CMK (cell line): ENCODE measurements at places on chromosomes 5 and 9.

GRCh38 chr9:121185774-121186403, 15.8 kb downstream of the RAB14 start:
- no peak for DNase-seq

DNA sequence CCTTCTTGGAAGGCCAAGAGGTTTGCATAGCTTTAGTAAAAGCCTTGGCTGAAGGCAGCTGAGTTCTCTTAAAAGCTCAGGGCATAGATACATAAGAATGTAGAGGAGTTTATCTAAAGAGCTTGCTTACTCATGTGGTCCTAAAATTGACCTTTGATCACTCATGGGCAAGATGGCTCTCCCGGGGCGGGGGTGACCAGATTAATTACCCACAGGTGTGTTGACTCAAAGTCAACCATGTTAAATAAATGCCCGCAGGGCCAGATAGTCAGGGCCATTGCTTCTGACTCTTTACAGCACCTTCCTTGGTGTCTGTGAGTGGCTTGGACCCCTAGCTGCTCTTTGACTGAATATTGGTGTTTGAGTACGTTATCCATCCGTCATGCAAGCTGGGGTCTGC, 33.1 kb upstream of the GHR start:
- DNase-seq, result no peak

DNA sequence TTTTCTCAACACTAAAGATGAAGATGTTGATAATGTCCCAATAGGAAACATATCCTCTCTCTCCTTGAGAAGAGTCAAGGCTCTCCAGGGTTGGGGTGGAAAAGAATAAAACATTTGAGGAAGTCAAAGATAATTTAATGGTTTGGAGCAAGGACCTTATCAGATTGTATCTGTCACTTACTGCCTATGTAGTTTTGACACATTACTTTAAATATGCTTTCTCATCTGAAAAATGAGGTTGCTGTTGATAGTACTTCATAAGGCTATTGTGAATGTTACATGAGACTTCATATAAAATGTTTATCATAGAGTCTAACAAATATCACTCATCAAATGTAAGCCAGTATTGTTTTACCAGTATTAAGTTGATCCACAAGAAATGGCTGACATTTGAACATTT, 48.7 kb downstream of the BAAT start:
- DNase-seq, result no peak

DNA sequence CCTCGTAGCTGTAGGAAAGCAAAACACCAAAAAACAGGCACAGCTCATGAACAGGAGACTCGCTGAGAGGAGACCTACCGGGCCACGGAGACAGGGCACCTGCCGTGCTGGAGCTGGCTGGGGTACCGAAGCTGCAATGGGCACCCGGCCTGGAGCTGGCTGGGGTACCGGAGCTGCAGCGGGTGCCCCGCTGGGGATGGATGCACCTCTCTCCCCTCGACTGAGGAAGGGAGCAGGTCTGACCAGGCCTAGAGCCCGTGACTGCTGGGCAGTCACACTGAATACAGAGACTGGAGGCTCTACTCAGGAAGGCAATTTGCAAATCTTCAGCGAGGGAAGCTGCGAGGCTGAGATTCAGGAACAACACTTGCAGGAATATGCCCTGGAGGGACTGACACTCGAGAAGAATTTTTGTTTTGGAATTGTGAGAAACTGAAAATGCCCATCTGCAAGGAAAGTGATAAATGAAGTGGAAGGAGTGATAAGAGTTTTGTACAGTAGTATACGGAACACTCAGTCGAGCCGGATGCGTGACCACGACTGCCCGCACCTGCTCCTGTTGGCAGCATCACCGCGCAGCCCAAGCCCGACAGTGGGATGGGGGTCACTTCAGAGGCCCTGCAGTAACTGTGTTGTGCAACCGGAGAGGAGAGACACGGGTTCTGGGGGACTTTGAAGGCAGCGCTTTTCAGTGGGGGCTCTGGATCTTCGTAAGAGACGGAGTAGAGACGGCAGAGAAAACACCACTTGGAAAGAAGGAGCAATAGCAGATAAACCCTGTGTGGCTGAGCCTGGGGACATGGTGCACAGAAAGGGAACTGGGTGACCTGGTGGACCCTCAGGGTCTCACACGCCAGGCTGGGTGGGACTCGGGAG, 27.9 kb upstream of the LPCAT1 start:
- DNase-seq, result no peak

DNA sequence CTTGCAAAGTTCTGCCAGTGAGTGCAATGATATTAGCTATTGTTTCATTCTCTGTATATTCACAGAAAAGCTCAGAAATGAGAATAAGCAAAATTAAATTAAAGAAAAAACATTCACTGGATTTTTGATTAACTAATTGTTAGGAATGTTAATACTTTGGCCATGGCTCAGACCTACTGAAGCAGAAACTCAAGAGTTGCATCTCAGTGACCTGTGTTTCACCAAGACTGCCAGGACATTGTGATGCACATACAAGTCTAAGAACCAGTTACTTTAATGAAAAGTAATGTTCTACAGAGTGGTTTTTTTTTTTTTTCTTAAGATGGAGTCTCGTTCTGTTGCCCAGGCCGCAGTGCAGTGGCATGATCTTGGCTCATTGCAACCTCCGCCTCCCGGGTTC, 464.9 kb upstream of the NMUR2 start:
- DNase-seq, result no peak

DNA sequence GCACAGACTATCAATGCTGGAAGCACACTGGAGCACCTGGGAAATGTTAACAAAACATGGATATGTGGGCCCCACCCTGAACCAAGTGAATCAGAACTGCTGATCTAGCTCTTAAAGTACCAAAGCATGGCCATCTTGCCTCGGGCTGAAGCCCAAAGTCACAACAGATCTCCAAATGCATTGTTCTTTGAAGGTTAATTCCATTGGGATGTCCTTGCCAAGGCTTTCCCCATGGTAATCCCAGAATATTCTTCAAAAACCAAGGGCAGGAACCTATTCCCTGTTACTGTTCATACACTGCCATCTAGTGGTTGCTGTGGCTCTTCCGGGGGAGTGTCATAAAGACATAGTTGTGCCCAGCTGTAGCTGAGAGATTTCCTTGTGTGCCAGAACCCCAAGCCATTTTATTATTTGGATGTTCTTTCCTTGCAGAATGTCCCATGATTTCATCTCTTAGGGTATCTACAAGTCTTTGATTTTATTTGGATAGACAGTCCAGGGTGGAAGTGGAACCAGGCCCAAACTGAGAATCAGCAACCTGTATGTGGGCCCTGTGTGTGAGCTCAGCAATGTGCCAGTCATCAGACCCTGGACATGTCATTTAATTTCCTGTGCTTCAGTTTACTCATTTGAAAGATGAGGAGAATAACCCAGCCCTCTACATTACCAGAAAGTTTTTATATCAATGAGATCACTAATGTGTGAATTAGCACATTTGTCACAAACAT, 290.0 kb downstream of the ACTL7B start:
- DNase-seq, result peak; percentile 31

- DNase-seq, result no peak
Observed at GRCh38 chr5:7916171-7916804, 47.3 kb downstream of the MTRR start.

GRCh38 chr5:72156946-72157624, 49.8 kb downstream of the MAP1B start:
- no peak for DNase-seq

DNA sequence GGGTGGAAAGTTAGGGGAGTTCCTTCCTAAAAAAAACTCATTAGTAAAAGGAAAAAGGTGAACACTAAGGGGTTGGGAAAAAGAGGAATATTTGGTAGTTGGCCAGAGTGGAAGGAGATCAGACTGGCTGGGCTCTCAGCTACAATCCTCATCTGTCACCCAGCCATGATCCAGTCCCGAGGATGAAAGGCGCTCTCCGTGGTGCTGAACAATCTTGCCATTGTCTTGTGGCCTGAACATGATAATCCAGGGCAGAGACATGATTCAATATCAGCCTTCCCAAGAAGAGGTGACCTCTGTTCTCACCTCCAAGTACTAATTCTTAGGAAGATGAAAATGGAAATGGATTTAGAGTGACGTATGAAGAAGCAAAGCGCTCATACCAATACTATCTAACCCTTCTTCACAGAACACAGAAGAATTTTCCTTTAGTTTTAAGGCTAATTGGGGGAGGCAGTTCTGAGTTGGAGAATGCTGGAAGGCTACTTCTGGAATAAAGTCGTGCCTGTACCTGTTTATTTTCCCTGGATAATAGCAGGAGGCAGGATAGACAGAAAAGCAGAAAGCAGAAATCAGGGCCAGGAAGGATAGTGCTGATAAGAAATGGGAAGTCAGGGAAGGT, 36.6 kb upstream of the MYORG start:
- DNase-seq, result no peak

DNA sequence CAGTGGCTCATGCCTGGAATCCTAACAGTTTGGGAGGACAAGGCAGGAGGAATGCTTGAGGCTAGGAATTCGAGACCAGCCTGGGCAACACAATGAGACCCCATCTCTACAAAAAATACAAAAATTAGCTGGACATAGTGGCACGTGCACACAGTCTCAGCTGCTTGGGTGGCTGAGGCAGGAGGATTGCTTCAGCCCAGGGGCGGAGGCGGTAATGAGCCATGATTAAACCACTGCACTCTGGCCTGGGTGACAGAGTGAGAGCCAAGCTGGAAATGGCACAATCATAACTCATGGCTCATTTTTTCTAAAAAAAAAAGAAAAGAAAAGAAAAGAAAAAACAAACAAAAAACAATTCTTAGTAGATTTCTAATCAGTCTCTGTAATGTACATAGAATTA, 446.2 kb downstream of the ELAVL2 start:
- no peak for DNase-seq

- no peak for DNase-seq
Observed at GRCh38 chr5:35237580-35238376, 7.5 kb upstream of the PRLR start.

- no peak for DNase-seq
Observed at GRCh38 chr5:66609615-66610014, 13.4 kb downstream of the MAST4 start.

DNA sequence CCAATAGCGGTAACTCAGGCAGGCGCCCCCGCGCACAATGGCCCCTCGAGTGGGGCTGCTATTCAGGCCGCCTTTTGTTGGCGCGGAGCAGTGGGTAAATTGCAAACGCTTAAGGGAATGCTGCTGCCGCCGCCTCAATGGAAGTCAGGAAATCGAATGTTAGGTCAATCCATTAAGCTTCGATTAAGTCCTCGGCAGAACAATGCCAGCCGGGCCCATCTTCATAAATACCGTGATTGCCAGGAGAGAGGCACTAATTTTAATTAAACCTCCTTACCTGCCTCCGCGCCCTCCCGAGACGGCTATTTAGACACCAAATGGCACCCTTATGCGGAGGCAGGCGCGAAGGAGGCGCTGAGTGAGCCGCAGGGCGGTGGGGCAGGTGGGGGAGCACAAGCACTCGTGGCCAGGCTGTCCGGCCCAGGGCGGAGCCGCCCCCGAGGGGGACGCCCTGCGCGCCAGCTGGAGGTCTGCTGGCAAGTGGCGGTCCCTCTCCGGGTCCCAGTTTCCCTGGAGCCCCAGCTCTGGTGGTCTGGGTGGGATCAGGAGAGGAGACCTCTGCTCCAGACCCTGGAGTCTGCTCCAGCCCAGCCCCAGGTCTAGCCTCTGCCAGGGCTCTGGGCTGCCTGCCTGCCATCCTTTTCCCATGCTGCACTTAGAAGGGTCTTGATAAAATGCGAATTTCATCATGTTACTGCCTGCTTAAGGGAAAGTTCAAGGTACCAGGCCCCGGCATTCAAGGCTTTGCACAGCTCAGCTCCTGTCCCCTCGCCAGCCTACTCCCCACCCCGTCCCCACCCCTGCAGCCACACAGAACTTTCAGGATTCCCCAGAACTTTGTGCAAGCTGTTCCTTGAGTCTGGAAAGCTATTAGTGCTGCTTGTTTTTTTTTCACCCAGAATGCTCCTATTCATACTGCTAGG, 19.7 kb downstream of the NR5A1 start:
- no peak for DNase-seq

DNA sequence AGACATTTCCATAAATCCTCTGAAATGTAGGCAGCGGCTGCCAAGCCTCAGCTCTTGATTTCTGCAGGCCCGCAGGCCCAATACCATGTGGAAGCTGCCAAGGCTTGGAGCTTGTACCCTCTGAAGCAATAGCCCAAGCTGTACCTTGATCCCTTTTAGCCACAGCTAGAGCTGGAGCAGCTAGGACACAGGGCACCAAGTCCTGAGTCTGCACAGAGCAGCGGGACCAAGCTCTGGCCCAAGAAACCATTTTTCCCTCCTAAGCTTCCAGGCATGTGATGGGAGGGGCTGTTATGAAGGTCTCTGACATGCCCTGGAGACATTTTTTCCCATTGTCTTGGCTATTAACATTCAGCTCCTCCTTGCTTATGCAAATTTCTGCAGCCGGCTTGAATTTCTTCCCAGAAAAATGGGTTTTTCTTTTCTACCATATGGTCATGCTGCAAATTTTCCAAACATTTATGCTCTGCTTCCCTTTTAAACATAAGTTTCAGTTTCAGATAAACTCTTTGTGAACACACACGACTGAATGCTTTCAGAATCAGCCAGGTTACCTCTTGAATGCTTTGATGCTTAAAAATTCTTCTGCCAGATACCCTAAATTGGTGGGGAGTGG, 14.4 kb upstream of the ZFR start:
- no peak for DNase-seq
